ENCODE measurements at places on chromosomes 2 and 18.

DNA sequence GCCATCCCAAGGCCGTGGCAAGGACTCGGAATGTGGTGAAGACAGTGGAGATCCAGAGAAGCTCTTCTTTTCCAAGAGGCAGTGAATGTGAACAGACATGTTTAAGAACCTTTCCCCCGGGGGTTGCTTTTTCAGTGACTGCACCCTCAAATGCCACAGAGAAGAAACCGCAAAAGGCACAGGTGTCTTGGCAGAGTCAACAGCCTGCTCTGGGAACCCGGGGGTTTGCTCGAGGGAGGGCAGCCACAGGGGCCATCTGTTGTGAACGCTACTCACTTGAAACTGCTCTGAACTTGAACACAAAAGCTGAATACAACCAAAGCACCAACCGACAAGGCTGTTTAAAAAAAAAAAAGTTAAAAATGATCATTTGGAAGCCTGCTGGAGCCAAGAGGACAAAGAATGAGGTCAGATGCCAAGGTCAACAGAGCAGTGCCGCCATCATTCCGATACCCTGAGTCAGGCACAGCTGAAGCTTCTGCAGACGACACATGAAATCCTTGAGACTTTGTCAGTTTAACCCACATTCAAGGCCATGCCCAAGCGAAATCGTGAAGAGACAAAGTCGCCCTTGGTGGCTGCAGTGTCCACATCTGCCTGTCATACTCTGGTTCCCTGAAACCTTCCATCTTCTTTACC lies 47.4 kb downstream of the PSMG2 start:
- no peak for DNase-seq

- DNase-seq: peak; percentile 27
Measured at GRCh38 chr2:119426801-119427395, 4.8 kb upstream of the TMEM37 start.

- DNase-seq: no peak
Measured at GRCh38 chr2:20916604-20917286, 93.8 kb upstream of the LDAH start.

GRCh38 chr2:210267698-210268097 lies 42.5 kb upstream of the ACADL start:
- no peak for DNase-seq

- no peak for DNase-seq
Measured at GRCh38 chr2:120809609-120810440, 74.2 kb downstream of the GLI2 start.

DNA sequence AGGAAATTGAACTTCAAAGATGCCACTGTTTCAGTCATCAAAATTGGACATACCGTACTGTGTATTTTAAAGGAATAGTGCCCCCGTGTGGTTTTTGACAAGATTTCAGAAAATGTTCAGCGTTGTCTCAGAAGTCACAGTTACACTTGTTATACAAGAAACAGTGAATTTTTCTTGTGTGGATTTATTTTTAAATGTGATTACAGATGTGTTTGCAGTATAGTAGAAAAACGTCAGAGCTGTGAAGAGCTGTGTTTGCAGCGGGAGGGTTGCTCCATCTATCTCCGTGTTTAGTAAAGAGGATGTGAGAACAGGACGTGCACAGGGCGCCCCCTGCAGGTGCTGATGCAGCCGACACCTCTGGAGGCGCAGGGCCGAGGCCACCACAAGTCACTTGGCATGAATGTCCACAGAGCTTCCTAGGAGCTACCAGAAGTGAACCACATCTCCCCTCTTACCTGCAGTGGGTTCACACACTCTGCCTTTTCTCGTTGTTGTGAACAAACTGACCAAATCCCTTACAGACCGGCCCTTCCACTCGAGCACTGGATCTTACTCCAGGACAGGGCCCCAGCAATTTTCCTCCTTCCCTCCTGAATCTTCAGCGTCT lies 73.1 kb downstream of the CACNB4 start:
- DNase-seq: peak; percentile 75

- peak; percentile 92 for DNase-seq
Measured at GRCh38 chr2:133817680-133818566, 249.7 kb upstream of the NCKAP5 start.

GRCh38 chr2:178205853-178206521 lies 11.7 kb downstream of the OSBPL6 start:
- no peak for DNase-seq

GRCh38 chr2:11427224-11427623 lies 38.7 kb downstream of the E2F6 start:
- no peak for DNase-seq

GRCh38 chr2:138125306-138126288 lies 161.3 kb downstream of the HNMT start:
- DNase-seq: no peak

DNA sequence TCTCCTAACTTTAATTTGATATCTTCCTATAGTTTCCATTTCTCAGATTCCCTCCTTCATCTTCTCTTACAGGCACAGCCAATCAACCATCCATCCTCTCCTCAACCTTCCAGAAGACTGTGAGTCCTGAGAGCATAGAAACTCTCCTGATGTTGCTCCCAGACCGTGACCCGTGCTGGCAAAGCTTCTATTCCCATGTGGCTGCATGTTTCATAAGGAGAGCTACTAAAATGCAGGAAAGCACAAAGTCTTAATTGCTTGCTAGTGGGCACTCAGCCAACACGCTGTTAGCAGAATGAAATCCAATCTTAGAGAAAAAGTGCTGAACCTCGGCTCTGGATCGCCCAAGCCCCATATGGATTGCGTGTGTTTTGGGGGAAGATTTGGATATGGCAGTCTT lies 1244.7 kb upstream of the ZEB2 start:
- no peak for DNase-seq

- DNase-seq: no peak
Measured at GRCh38 chr2:31208240-31208639, 9.1 kb downstream of the CAPN14 start.

GRCh38 chr2:39816428-39816827 lies 37.4 kb upstream of the THUMPD2 start:
- no peak for DNase-seq

DNA sequence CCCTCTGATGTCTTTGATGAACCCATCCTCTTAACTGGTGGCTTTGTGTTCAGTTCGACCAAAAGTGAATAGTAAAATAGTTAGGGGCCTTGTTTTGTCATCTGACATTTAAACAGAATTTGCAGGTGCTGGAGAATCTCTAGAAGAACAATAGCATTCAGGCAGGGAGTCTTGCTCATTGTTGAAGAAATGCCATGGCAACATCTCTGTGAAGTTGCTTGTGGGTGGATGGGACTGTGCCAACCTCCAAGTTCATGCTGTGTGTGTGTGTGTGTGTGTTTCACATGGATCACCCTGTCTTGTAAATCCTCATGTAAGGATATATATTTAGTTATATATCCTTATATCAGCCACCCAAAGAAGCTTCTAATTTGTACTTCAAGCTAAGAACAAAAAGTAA lies 66.7 kb downstream of the SKA1 start:
- no peak for DNase-seq

GRCh38 chr2:23419171-23420090 lies 34.5 kb downstream of the KLHL29 start:
- no peak for DNase-seq

DNA sequence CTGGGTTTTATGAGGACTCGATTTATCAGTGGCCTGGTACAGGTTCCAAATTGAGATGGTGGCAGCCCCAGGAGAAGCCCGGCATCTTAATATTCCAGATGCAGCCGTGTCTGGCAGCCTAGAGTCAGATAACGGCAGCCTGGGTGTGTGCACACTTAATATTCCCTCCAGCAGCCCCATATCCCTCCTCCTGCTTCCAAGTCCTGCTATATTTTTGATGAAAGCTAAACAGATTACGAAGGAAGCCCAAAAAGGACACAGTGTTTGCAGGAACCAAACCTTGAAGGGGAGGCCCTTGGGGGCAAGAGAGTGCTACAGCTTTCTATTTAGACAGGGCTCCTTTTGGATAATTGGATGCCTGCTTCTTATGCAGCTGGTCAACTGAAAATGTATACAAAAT lies 25.1 kb upstream of the ALK start:
- no peak for DNase-seq

DNA sequence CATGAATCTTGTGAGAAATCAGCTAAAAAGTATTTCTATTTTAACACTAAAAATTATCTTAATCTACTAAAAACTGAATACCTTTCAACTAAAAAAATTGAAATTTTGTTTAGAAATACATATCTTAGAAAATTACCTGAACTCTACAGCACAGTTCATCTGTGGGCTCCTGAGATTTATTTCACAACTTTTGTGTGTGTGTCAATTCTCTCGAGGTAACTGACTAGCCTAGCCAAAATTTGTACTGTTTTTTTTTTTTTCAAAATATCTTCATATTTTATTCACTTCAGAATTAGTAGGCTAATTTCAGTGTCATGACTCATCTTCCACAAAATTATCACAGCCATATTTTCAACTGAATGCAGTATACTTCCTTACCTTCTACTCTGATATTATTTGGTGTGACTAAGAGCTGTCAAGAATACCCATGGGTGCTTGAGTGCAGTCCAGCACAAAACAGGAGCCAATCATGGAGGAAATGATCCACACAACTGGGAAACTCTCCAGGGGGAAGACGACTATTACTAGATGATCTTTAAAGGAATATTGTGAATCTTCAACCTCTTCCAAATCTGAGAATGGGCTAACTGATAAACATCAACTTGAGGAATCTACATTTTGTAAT lies 174.6 kb downstream of the ZNF385B start:
- DNase-seq: no peak

DNA sequence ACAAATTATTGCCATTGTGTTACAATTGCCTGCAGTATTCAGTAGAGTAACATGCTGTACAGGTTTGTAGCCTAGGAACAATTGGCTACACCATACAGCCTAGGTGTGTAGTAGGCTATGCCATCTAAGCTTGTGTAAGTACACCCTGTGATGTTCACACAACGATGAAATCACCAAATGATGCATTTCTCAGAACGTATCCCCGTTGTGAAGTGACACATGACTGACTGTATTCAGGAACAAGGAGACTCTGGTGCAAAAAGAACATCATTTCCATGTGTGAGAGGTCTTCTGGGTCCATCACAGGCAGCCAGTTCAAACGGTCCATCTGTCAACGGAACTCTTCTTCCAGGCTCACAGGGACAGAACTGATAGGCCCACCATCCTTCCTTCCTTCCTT lies 263.7 kb downstream of the ANAPC1 start:
- no peak for DNase-seq

- no peak for DNase-seq
Measured at GRCh38 chr2:1967242-1968208, 223.2 kb upstream of the PXDN start.

DNA sequence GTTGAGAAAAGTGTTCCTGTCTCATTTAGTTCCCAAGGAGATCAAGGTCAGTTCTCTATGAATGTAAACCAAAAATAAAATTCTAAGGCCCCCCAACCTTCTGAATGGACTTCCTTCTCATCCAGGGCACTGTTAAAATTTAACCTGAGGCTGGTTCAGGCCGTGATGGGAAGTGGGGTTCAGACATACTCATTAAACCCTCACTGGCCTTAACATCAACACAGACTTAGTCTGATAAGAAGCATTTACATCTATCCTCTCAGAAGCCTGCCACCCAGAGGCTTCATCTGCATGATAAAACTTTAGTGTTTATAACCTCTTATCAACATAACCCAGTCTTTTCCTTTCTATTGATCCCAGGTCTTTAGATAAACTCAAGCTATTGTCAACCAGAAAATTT lies 22.4 kb downstream of the ITSN2 start:
- DNase-seq: no peak

GRCh38 chr2:133171393-133172004 lies 396.8 kb downstream of the NCKAP5 start:
- peak; percentile 59 for DNase-seq

- DNase-seq: no peak
Measured at GRCh38 chr18:57211776-57212175, 64.9 kb downstream of the BOD1L2 start.

- no peak for DNase-seq
Measured at GRCh38 chr2:16647992-16648617, 17.5 kb downstream of the CYRIA start.

All from H4 (cell line).